ENCODE measurements at places on chromosomes 11 and 22.
A peak's percentile ranks its signal among the peaks of the same experiment; 100 is the strongest.

- DNase-seq: no peak
These were observed 4.8 kb downstream of the SLC35E4 start for GRCh38 chr22:30640361-30640760.

DNA sequence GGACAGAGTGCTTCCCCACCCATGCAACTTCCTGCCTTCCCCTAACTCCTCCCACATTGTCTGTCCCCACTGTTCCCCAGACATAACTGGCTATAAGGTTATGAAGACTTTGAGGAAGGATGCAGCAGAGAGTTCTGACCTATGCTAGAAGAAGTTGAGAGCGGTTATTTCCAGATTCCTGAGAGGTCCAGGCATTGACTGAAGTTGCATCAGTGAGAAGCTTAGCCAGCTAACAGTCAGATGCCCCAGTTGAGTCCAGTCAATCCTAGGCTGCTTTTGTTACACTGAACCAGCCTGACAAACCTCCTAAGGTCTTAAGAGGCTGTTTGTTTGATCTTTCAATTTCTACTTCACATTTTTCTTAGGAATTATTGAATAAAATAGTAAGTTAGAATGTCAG lies 937.9 kb upstream of the CCDC90B start:
- DNase-seq: no peak

DNA sequence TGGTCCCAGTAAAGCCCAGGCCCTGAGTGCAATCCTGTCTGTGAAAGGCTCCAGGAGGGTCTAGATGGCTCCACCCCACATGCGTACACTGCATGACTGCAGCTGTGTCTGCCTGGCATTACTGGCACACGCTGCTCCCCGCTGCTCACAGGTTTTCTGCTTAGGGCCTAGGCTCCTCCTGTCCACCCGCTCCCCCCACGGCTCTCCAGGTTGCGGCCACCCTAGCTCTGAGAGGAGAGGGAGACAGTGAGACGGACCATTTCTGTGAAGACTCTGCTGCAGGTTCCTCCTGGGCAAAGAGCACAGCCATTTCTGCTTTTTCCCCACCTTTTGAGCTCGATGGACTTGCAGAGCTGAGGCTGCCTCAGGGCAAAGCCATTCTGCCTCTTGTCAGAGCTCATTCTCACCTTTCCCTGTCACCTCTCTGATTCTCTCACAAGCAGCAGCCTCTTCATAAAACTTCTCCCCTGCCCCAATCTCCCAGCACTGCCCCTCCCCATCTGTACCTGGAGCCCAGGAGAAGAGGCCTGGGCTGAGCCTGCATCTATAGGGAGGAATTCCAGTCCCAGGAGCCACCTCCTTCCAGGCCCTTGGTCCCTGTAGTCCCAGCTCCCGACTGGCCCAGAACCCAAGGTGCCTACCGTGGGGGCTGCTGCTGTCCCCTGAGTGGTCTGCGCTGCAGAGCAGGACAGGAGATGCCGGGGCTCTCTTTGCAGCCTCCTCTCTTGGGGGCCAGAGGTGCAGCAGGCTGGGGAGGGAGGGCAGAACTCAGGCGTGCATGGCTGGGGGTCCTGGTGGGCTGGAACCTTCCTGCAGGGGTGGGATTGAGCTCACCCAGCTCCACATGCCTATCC lies 433.7 kb upstream of the B3GAT1 start:
- DNase-seq: no peak

DNA sequence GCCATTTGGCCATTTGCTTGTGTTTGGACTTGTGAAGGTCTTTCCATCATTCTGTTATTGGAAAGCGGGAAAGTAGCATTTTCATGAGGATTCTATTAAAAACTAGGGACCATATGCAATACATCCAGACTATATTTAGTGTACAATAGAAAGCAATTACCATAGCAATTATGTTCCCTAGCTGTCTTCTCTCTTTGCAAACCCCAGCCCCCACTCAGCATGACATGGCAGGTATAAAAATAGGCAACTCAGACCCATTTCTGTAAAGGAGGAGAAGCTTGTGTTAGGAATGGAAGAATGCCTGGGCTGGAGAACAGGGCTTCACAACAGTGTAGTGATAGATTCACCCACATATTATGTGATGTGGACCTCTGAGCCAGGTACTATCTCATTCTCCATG lies 12.4 kb downstream of the OR51B6 start:
- no peak for DNase-seq

DNA sequence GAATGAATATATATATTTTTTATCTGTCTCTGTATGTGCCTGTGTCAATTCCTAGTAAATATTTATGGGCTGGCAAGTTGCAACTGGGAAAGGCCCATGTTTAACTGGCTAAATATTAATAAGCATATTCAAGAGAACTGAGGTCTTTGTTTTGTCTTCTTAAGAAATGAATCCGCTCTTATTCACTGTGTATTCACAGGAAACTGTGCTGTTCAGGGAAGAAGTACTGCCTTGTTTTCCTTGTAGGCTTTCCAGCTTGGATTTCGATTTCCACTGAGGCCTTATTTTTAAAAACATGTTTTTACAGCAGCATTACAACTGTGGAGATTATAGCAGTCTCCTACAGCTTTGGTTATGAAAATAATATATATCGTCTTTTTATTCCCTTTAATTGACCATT lies 64.7 kb downstream of the LDLRAD3 start:
- DNase-seq: no peak

DNA sequence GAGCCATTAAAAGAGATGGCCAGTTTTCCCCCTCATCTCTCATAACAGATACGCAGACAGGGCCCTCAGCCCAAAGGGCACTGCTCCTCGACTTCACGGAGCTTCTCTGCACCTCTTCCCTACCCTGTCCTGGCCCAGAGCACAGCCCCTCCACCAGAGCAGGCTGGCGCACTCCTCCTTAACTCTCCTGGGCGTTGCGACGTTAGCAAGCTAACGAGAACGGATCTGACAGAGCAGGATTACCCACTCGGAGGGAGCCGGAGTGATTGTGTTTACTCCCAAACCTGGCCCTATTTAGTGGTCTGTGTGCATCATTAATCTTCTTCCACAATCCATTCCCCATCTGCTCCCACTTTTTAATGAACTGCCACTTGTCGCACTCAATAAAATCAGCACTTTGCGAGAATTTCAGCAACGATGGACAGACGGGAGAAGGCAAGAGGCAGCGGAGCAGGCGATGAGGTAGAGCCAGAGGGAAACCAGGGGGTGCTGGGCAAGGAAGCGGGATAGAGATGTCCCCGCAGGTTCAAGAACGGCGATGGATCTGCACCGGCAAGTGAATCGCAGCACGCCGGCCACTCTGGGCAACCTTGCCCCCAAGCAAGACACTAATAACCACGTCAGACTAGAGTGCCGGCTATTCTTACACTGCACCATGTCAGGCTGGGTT lies 159.4 kb downstream of the BUD13 start:
- DNase-seq: no peak

DNA sequence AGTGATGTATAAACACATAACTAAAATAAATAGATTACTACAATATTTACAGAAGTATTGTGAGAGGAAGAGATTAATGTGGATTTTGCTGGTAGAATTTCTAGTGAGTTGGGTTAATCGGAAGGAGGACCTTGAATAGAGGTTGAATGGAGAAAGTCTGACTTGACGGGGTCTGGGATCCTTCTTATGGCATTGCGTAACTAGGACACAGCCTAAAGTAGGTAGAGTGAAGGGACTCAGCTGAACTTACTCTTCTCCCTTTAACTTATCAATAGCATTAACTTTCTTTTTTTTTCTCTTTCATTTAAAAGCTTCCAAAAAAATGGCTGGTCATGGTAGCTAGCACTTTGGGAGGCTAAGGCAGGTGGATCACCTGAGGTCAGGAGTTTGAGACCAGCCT lies 139.2 kb downstream of the HIPK3 start:
- DNase-seq: no peak

- peak; percentile 24 for DNase-seq
These were observed 57.7 kb downstream of the PDGFD start for GRCh38 chr11:104106136-104106754.

DNA sequence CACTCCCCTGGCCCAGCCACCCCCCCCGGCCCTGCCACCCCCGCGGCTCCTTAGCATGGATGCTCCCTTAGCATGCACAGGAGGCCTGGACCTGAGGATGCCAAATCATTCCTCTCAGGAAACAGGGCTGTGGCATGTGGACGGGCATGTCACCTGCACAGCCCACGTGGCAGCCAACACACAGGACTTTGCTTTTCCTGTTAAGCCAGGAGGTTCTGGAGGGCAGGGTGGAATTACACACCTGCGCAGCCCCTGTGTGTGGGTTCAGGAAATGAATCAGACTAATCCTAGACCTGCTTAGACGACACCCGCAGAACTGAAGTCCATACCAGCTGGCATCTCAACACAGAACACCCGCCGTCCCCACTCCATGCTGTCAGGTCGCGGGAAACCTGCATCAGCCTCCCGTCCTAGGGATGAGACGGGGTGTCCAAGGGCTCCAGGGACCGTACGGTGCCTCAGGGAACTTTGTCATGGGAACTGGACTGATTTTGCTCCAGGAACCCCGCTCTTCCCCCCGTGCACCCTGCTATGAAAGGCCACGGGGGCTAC lies 10.2 kb downstream of the CERK start:
- DNase-seq: no peak

- DNase-seq: no peak
These were observed 75.6 kb upstream of the HEPHL1 start for GRCh38 chr11:93945596-93945995.

GRCh38 chr11:62559204-62559603 lies 12.6 kb upstream of the AHNAK start:
- DNase-seq: no peak

GRCh38 chr11:72896431-72896830 lies 82.2 kb downstream of the ATG16L2 start:
- DNase-seq: no peak

- DNase-seq: no peak
These were observed 21.7 kb upstream of the MICALL1 start for GRCh38 chr22:37884420-37884819.

DNA sequence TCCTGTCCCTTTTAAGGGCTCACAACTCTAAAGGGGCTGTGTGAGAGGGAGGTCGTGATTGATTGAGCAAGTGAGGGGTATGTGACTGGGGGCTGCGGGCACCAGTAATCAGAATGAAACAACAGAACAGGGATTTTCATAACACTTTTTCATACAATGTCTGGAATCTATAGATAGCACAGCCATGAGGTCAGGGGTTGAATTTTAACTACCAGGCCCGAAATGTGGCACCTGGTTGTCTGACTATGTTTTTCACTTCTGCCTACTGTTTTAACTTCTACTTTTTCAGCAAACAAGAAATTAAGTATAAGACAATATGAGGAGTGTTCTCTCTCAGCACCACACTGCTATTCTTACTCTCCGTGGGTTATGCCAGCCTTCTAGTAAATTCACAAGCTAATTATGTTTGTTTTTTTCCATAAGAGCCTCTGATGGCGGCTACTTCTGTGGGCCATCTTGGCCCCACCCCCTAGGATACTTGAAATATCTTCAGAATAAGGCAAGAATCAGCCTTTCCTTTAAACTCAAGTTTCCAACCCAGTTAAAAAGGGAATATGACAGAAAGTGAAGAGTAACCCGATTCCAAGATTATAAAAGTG lies 552.8 kb upstream of the CHORDC1 start:
- DNase-seq: no peak

DNA sequence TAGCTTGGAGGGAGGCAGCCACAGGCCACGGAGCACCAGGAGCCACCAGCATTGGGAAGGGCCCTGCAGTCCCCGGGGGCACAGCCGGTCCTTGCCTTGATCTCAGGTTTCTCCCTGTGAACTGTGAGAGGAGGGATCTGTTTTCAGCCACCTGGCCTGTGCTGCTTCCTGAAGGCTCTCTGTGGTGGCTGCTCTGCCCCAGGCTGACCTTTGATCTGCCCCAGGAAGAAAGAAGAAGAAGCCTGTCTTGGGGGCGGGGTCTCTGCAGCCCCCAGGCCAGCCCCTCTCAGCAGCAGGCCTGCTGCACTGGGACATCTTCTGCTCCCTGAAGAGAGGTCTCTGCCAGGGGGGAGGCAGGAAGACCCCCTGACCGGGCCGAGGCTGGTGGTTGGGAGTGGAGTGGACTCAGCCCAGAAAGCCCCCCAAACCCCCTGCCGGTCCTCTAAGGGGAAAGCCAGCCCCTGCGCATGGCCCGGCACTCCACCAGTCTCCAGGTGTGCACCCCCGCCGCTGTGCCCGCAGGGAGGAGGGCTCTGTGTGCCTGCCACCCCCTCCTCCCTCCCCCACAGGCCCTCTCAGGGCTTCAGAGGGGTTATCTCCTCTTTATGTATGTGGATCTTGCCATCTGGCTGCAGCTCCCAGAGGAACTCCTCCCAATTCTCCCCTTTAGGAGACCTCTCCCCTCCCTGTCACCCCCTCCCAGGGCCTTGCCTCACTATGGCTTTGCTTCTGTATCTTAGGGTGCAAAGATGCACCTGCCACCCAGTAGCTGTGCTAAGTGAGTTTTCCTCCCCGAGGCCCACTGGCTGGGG lies 675.3 kb downstream of the BRD1 start:
- DNase-seq: no peak

DNA sequence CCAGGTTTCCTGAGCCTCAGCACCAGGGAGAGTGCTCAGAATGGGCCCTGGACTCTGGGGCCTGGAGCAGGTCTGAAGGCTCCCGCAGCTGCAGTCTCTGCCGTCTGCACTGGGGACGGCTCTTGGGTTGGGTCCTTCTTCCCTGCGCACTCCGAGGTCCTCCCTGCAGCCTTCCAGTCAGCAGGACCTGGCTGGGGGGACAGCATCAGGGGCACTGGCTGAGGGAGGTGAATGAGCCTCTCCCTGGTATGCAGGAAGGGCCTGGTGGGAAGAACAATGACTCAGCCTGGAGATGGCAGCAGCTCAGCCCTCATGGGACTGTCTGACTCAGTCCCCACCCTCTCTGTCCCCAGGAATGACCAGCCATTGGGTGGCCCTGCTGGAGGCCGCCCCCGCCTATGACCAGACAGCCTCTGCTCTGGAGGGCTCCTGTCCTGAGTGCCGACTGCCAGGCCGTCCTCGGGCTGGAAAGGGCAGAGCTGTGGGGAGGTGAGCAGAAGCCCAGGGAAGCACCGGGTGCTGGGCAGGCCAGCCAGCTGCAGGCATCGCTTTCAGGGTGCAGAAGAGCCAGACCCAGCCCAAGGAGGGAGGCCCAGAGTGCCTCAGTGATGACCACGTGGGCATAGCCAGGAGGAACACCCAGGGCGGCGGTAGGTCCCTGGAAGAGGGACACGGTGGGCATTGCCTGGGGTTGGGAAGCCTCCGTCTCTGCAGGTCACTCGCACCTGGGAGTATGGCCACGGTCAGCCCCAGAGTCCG lies 455.0 kb downstream of the BRD1 start:
- no peak for DNase-seq

DNA sequence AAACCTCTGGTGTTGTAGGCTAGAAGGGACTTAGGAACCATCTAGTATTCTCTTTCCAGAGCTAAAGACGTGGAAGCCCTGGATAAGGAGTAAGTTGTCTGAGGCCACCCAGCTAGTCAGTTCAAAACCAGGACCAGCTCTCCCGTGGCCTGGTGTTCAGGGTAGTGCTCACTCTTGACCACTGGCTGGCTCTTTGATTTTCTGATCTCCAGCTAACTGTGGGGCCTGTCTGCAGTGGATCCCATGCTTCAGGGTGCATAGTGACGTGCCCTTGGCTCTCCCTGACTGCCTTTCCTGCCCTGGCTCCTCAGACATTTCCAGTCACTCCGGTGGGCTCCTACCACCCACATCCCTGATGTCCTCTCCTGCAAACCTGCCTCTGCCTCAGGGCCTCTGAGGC lies 1.3 kb downstream of the CLMP start:
- DNase-seq: no peak

GRCh38 chr11:116927163-116927974 lies 89.9 kb upstream of the APOA1 start:
- DNase-seq: no peak
